ENCODE measurements at places on chromosomes 2 and 18.

DNA sequence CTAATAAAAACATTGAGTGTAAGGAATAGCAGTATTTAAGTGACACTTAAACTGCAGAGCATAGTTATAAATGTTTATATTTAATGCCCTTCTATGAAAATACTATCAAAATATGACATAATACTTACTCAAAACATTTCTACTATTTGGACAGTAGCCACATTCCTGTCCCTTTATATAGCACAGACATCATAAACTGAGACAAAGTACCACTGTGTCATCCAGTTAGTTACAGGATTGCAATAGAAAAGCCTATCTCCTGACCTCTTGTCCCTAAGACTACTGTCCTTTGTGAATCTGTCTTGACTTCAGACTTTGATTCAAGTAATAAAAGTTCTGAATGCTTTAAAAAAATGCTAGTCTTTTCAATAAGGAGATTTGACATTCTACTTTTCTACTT lies 1528.5 kb upstream of the NXPH2 start:
- no peak for DNase-seq

DNA sequence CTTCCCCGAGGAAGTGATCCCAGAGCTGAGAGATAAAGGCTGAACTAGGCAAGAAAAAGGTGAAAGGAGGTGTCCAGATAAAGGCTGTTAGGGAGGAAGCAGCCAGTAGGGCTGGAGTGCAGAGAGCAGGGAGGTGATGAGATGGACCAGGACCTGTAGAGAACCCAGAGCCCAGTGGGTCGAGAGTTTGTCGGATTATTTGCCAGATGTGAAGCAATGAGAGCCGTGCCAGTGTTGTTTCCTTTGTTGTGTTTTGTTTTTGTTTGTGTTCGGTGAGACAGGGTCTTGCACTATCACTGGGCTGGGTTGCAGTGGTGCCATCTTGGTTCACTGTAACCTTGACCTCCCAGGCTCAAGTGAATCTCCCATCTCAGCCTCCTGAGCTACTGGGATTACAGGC lies 111.3 kb downstream of the ACTR3 start:
- no peak for DNase-seq

DNA sequence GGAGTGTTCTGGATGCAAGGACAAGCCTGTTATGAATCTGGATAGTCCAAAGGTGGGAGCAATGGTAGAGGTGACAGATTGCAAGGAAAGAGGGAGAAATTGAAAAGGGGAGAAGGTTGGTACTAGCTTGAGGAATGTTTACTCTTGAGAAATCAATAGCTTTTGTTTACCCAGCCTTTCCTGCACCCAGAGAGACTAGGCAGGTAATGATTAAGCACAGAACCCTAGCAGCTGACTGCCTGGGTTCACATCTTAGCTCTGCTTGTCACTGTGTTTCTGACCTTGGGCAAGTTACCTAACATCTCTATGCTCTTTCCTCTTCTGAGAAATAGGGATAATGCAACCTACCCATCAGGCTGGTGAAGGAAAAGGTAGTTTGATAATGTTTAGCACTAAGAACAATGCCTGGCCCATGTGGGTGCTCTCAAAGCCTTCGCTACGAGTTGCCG lies 178.6 kb downstream of the MGAT5 start:
- DNase-seq, result no peak

DNA sequence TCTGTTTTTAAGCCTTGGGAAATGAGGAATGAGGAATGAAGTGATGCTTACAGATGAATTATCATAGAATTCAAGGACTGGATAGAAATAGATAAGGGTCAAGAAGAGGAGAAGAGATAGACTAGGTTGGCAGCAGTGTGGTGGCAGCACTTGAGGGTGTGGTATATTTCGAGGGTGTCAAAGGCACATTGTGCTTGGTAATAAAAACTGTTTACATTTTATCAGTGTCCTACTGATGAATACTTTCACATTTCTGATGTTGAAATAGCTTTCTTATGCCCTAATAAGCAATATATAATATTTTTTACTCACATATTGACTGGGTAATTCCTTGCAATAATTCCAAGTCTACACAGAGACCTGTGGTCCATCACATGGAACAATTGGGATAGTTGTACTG lies 3.4 kb downstream of the TFPI start:
- no peak for DNase-seq

- no peak for DNase-seq
Measured at GRCh38 chr18:8519102-8519501, 90.1 kb upstream of the RAB12 start.

- no peak for DNase-seq
Measured at GRCh38 chr2:217418090-217418489, 558.2 kb upstream of the TNP1 start.

GRCh38 chr2:64092502-64092901 lies 51.7 kb downstream of the PELI1 start:
- no peak for DNase-seq

GRCh38 chr2:24903161-24904103 lies 16.6 kb downstream of the ADCY3 start:
- no peak for DNase-seq

DNA sequence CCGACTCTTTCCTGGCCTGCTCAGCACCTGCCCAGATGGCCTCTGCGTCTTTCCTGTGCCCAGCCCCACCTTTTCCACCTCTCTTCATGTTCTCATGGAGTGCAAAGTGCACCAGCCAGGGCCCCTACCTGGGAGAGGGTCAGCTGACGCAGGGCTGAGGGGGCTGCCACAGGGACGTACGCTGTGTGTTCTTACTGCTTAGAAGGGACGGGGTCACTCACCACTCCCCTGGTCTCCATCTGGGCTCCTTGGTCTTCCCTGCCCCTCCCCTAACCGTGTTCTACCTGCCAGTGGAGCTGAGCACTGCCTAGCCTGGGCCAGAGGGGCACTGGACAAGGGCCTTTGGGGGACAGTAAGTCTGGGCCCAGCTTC lies 8.6 kb downstream of the ERFE start:
- no peak for DNase-seq

GRCh38 chr2:86087936-86088850 lies 17.5 kb downstream of the POLR1A start:
- DNase-seq, result no peak

DNA sequence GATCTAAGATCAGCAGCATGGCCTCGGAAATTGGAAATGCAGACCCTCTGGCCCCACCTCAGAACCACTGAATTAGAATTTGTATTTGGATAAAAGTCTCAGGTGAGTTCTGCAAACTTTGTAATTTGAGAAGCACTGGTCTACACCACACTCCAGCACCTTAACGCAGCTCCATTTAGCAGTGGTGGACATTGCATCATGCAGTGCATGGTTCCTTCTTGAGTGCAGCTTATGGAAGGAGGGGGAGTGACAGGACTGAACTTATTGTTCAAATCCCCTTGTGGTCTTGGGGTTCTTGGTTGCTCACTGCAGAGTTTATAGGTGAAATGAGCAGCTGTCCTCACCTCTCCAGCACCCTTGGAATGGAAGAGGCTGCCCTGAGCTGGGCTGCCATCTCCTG lies 17.4 kb upstream of the STEAP3 start:
- no peak for DNase-seq

GRCh38 chr18:36304723-36305122 lies 7.2 kb downstream of the FHOD3 start:
- DNase-seq, result no peak

DNA sequence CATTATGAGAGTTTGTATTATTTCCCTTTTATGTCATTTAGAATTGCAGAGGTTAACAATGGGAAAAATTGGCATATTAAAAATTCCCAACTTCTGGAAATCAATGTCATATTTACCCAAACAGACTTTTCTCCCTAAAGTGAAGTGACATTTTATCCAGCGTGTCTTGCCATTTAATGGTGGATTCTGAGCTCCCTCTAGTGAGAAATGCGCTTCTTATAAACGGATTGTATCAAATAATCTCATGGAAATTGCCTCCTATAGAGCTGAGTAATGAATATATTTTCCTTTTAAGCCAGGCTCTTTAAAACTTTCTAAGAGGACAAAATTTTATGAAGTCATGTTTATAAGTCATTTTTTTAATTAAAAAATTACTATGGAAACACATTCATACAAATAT lies 5.7 kb upstream of the GCFC2 start:
- no peak for DNase-seq

GRCh38 chr2:130818809-130819208 lies 17.9 kb upstream of the ARHGEF4 start:
- DNase-seq, result no peak

GRCh38 chr18:69397096-69397495 lies 3.6 kb upstream of the DOK6 start:
- no peak for DNase-seq

DNA sequence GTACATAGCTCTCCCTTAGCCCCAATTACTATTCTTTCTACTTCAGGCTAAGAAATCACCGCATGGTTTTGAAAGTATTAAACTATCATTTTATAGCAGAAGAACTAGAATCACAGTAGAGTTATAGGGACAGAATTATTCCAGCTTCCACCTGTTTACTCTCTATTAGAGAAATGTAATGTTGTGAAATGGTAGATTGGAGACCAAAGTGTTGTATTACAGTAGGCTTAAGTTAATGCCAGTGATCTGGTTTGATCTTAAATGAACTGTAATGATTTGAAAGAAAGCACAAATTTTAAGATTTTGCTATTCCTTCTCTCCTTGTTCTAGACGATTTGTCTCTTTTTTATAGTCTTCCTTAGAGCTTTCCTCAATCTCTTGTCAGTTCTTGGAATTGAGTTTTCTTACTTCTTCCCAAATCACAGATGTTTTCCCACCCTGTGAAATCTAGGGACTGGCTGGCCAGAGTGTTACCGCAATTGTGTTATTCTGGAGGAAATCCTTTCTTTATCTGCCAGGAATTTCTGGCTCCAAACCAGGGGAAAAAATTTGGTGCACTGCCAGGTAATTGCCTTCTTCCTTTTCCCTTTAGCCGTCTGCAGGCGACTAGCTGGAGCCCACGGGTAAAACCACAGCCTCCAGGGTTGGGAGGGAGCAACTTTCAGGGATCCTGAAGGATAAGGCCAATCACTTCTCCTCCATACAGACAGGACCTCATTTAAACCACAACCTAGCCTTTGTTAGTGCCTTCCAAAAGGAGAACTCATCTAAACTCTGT lies 51.7 kb downstream of the NOP58 start:
- peak; percentile 77 for DNase-seq

DNA sequence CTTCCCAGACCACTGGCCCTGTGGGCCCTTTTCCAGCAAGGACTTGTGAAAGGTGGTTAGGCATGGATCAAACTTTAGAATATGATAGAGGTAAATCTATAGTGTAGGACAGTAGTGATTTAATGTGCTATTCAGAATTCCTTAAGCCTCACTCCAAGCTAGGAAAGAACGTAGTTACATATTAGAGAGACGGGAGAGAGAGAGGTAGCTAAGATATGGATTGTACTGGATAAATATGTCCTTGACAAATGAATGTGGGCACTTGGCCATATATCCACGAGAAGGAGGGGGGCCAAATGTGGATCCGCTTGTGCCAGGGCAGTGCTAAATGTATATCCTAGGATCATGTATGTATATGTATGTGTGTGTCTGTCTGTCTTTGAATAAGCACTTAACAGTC lies 6.5 kb downstream of the KCNJ3 start:
- no peak for DNase-seq

DNA sequence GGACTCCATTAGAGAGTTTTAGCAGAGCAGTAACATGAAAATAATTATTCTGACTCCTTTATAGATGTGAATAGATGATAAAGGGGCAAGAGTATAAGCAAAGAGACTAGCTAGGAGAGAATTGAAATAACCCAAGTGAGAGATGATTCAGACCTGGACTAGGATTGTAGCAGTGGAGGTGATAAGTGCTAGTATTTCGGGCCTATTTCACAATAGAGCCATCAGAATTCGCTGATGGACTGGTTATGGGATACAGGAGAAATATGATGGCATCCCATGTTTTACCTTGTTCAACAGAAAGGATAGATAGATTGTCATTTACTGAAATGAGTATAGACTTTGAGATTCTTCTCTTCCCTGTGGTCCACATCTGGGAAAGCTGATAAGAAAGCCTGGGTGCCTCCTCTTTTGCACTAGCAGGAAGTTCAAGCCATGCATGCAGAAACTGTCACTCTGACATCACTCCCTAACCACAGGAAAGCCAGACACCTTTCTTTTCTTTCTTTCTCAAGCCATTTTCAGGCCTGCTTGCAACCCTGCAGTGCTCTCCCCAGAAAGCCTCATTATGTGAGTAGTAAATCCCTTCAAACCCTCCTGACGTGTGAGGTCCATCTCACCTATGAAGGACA lies 25.3 kb downstream of the DYNAP start:
- no peak for DNase-seq

DNA sequence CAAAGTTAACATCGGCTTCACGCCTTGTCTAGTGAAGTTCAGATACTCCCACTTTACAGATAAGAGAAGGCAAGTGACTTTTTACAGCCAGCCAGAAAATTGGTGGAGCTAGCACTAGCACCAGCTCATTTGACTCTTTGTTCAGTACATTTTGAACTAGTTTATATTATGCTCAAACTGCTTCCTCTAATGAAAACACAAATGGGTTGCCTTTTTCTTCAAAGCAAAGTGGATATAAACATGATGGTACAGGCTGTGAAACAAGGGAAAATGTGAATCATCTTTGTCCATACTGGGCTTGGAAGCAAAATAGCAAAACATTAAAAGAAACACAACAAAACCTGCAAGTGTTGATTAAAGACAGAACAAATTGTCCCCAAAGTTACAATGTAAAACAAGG lies 99.6 kb upstream of the LHCGR start:
- no peak for DNase-seq

DNA sequence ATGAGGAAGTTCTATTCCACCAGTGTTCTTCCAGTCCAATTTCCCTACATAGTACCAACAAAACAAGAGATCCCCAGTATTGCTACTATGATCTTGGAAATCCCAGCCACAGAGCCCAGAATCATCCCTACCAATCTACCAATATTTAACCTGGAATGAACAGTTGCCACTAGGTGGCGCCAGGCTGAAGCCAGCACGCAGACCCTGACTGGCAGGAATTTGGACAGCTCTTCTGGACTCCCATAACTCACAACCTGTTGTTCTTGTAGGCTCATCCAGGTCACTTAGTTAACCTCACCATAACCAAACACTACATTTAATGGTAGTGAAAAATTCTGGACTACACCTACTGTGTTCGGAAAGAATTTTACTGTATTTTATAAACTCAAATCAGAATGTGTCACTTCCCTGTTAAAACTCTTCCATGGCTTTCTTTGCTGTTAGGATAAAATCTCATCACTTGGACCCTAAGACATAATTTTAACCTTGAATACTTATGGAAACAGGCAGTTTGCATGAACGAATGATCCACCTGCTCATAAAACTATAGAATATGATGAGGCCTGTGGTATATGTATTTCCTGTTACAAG lies 59.8 kb upstream of the SLC38A11 start:
- no peak for DNase-seq

DNA sequence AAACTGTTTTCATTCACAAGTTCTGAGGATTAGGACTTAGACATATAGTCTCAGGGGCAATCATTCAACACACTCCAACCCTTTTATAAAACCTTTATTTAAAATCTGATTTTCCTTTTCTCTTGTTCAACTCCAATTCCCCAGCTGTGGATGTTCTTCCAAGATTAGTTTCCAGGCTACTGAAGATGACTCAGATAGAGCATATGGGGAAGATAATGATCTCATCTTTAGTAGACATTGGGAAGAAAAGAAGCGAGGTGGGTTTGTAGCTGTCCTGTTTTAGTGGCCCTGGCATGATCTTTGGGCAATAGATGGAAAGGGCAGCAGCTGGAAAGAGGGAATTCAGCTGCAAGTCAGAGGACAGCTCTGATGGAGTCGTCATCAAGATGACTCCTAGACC lies 247.7 kb upstream of the CCDC68 start:
- DNase-seq, result no peak

- DNase-seq, result no peak
Measured at GRCh38 chr2:11330457-11331142, 13.8 kb downstream of the ROCK2 start.

Data from AG09309 (cell line).